ENCODE measurements at places on chromosomes 1 and 21. TPM values are rescaled to one million over a fixed set of nuclear protein-coding genes. Genes with fewer than 3 reads are reported as not detected.

DNA sequence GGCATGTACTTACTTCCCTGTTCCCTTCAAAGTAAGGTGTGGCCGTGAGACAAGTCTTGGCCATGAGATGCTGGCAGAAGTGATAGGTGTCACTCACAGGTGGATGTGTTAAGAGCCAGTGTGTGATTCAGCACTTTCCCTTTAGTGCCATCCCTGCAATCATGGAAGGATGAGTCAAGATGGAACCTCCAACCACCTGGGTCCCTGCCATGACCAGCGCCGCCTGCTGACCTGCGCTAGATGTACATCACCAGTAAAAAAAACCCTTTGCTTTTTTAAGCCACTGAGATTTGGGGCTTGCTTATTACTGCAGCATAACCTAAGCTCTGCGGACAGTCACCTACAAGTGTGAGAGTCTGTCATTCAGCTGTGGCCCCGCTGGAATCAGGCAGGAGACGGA is 71.7 kb downstream of the TOMM20 start:
- DNase-seq = no peak

DNA sequence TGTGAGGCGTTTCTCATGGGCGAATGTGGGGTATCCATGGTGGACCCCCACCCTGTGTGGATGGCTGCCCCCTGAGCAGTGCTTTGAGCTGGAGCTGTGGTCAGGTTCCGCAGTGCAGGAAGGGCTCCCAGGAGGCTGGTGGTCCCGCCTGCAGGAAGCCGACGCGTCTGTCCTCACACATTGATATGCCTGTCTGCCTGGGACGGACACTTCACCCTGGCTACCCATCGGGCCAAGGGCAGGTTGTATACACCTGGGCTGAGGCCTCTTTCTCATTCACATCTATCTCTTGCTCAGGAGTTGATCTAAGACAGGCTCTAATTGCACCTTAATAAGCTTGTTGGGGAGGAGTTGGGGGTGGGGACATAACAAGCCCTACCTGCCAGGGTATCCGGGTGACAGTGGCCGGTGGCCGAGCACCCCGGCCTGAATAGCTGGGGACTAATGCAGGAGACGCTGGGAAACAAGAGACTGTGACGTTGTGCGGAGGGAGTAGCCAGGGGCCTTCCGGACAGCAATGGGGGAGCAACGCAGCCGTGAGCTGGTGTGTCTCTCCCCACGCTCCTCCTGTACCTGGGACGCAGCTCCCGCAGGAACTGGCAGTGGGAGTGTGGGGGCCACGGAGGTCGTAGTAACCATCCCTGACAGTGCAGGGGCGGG is 21.7 kb downstream of the PDXK start:
- DNase-seq = peak; percentile 35

GRCh38 chr1:45437323-45437722 is 53.6 kb downstream of the TESK2 start:
- DNase-seq = no peak

GRCh38 chr1:25808481-25809244 is 8.7 kb downstream of the SELENON start:
- DNase-seq = no peak

The TRIM17 gene
- not detected for total RNA-seq

GRCh38 chr1:64687725-64688327 is 57.0 kb upstream of the RAVER2 start:
- DNase-seq = peak; percentile 29

- DNase-seq = no peak
These were observed 109.8 kb downstream of the HLCS start for GRCh38 chr21:36856643-36857042.

The SPATA21 gene
- 0.22 TPM for total RNA-seq

DNA sequence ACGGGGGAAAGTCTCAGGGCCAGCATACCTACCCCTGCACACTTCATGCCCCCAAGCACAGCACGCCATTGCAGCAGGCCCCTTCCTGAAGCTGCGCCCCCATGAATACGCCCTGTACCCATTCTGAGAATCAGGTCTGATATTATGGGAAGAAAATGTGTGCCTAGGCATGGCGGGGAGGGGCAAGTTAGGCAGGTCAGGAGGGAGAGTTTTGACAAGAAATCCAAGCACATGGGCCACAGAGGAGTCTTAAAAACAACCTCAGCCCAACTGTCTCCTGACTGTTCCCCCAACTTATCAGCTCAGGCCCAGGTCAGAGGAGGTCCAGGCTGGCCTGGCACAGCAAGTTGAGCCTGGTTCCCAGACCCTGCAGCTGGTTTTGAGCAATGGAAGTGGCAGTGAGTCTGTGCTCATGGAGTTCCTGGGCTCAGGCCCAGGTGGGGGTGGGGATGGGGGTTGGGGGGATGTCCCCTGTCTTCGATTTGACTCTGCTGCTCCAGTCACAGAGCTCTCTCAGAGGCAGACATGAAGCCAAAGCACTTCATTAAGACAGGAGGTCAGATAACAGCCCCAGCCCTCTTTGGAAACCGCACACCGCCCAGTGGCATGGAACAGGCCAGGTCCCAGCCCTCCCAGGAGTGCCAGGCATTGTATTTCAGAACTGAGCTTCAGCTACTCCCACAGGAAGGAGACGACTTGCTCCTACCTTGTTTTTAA is 20.6 kb upstream of the BCAR3 start:
- DNase-seq = no peak

DNA sequence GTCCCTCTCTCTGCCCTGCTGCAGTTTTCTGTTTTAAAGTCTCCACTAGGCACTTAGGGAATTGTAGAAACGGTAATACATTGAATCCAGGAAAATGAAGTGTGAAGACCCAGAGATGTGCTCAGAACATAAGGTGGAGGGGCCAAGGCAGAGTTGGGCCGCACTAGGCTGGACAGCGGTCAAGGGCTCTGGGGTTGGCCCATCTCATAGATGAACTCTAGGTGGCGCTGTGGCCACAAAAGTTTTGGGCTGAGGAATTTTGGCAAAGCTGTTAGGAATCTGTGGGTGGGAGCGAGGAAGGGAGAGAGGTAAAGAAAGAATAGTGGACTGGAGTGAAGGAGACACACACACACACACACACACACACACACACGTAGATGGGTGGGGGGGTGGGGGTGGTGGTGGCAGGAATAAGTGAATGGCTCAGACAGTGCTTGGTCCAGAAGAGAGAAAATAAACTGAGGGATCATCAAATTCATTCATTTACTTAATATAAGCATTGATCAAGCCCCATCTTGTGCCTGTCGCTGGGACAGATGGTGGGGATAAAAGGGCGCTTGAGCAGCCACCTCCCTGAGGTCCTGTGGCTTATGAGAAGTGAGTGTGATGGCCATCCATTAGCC is 258.5 kb downstream of the TRABD2B start:
- no peak for DNase-seq

The RAVER2 gene
- 46.3 TPM for total RNA-seq
